Adipocyte (in vitro differentiated cells): ENCODE measurements at places on chromosomes 2 and 18.

- no peak for DNase-seq
Observed at GRCh38 chr18:59189746-59190145, 30.2 kb upstream of the GRP start.

GRCh38 chr18:31088532-31088931 lies 13.7 kb downstream of the DSC2 start:
- no peak for DNase-seq

- DNase-seq = no peak
Observed at GRCh38 chr2:170271340-170271739, 93.4 kb downstream of the MYO3B start.

GRCh38 chr2:219830353-219830738 lies 202.9 kb downstream of the SLC4A3 start:
- no peak for DNase-seq

GRCh38 chr2:66696374-66696773 lies 261.4 kb downstream of the MEIS1 start:
- no peak for DNase-seq

DNA sequence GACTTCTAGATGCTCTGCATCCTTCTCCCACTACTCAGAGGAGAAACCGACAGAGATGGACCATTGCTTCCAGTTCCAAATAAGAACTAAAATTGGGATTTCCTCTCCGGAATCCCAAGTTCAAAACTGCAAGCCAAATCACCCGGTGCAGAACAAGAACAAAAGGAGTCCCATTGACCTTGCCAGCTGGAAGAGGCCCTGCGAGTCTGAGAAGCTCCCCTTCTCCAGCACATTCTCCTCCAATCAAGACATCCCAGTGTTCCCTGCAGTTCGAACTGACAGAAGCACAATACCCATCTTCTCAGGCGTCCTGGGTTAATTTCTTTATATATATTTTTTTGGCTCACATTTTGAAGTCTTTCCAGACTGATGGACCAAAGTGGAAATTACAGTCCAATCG lies 195.3 kb upstream of the MEIS1 start:
- no peak for DNase-seq

GRCh38 chr2:64410671-64411070 lies 43.3 kb upstream of the LGALSL start:
- no peak for DNase-seq

DNA sequence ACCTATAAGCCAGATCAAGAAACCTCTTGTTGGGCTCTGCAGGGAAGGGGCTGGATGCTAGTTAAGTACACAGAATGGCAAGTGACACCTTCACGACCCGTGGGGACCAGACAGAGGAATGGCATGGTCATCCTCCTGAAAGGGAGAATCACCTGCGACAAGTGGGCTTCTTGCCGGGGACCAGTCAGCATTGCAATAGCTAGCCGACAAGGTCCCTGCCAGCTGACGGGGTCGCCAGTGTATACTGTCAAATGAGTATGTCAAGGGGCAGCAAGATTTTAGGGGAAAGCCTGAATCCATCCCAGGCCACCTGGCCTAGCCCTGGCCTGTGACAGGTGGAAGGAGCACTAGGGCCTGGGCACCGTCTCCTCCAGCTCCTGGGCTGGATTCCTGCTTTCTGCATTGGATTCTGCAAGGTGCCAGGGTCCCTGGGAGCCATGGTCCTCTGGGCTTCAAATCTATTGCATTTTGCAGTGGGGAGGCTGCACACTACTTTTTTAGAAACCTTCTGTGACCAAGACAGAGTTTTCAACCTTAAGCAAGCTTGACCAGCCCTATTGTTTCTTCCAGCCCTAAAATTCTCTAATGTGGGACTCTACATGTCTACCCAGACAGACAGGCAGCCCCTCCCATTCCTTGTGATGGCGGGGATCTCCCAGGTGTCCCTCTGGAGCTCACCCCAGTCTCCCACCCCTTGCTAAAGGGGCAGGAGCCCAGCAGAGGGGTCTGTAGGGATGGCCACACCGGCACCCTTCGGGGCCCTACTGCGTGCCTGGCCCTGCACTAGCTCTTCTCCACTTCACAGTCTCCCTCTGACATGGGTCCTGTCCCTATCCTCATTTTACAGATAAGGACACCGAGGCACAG lies 178.5 kb downstream of the GLI2 start:
- no peak for DNase-seq

- DNase-seq = no peak
Observed at GRCh38 chr2:105072039-105072438, 34.2 kb downstream of the MRPS9 start.

DNA sequence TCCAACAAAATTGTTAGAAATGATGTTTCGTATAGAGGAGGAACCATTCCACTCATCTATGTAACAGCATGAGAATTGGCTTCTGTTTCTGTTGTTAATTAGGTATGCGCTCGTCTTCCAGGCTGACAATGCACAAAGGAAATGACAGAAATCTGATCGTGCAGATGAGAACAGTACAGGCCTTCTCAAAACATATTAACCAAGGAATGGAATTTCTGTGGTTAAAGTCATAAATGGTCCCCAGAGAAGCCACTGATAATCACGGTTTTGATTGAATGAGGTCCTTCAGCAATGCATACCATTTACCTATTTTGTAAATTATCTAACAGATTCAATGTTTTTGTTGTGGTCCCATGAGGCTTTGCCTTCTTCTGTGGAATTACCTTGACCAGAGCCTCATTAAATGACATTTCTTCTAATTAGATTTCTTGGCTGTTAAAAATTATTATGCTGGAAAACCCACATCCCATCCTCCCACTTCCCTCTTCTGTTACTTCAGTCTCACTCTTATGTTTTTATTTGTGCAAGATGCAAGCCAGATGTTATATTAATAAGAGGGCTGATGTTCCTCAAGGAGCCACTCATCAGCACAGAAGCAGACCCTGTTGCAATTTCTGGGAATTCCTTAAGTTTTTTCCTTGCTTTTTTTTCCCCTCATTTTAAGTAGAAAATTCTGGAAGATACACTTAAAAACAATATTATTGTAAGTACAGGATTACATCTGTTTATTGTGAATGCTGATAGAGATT lies 395.8 kb downstream of the PID1 start:
- DNase-seq = peak; percentile 38

DNA sequence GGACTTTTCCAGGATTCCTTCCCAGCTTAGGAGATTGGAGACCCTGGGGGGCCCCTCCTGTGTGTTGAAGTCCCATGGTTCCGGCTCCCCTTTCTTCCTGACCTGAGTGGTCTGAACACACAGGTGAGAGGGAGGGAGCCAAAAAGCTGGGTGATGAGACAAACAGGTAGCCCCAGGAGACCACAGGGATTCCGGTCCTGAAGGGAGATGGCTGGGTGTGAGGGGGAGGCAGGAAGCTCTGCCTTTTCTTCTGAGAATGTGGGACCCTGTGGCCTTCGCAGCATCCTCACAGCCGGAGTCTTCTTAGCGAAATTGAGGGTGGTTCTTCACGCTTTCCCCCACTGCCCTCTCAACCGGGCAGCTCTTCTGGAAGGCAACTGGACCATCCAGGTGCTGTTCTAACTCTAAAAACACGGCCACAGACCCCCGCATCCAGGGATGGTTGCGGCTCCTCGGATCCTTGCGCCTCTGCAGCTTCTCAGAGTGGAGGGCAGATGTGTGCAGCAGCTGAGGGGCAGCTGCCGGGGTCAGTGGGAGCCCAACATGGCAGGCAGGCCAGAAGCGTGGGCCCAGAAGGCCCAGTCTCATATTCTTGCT lies 4.4 kb downstream of the SLC66A3 start:
- no peak for DNase-seq

GRCh38 chr2:205996161-205996560 lies 89.8 kb downstream of the INO80D start:
- DNase-seq = no peak

DNA sequence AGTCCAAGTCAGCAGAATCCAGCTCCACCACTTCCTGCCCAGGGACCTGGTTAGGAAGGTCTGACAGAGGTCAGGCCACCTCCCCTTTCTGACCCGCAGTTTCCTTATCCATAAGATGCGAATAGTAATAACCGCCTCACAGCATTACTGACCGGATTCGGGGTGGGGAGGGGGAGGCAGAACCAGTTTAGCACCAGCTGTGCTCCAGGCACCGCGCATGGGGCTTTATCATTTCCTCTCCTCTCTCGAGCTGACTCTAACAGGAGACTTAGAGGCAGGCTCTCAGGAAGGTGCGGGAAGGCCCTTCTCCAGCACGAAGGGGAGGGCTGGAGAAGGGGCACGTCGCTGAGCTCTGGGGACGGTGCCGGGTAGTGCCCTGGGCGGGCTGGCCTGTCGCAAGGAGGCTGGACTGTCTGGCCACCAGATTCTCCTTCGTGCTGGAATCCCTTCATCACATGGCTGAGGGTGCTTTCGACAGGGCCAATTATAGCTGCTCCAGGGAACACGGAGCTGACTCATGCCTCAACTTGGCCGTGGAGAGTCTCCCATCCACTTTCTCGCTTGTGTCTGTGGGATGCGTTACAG lies 5.7 kb downstream of the EHD3 start:
- peak; percentile 22 for DNase-seq

- no peak for DNase-seq
Observed at GRCh38 chr18:24248359-24248758, 109.5 kb downstream of the CABYR start.

DNA sequence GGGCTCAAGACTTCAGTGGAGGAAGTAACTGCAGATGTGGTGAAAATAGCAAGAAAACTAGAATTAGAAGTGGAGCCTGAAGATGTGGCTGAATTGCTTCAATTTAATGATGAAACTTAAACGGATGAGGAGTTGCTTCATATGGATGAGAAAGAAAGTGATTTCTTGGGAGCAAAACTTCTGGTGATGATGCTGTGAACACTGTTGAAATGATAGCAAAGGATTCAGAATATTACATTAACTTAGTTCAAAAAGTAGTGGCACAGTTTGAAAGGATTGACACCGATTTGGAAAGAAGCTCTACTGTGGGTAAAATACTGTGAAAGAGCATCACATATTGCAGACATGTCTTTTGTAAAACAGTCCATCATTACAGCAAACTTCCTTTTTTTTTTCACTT lies 638.0 kb downstream of the NYAP2 start:
- DNase-seq = no peak

DNA sequence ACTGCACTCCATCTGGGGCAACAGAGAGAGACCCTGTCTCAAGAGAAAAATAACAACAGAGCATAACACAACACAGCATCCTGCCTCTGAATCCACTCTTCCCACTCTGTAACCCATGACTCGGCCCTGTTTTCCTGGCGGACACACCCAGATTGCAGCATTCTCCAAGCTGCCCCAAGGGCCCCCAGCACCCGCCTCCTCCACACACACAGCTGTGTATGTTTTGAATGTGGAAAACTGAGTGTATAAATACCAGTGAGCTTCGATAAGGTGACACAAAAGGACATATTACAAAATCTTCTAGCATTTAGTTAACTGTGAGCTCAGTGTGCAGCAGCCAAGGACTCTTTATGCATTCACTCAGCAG lies 13.0 kb downstream of the IMPA2 start:
- peak; percentile 85 for DNase-seq

- DNase-seq = no peak
Observed at GRCh38 chr18:21593540-21594257, 6.8 kb downstream of the ESCO1 start.

DNA sequence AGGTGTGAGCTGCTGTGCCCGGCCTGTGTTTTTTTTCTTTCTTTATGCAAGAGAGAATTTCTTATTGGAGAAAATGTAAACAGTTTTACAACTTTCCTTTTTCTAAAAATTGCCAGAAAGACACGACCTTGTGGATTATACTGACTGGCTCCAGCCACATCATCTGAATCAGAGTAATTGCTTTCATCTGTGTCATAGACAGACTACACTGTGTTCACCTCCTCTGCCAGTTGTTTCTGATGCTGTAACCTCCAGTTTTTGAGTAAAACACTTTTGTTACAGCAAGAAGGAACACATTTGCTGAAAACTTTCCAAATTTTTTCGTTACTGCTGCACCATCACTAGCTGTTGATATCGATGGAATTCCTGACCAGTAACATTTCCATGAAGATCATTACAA lies 43.9 kb upstream of the PLEKHM3 start:
- peak; percentile 48 for DNase-seq

GRCh38 chr2:6759689-6760088 lies 106.0 kb downstream of the CMPK2 start:
- no peak for DNase-seq

DNA sequence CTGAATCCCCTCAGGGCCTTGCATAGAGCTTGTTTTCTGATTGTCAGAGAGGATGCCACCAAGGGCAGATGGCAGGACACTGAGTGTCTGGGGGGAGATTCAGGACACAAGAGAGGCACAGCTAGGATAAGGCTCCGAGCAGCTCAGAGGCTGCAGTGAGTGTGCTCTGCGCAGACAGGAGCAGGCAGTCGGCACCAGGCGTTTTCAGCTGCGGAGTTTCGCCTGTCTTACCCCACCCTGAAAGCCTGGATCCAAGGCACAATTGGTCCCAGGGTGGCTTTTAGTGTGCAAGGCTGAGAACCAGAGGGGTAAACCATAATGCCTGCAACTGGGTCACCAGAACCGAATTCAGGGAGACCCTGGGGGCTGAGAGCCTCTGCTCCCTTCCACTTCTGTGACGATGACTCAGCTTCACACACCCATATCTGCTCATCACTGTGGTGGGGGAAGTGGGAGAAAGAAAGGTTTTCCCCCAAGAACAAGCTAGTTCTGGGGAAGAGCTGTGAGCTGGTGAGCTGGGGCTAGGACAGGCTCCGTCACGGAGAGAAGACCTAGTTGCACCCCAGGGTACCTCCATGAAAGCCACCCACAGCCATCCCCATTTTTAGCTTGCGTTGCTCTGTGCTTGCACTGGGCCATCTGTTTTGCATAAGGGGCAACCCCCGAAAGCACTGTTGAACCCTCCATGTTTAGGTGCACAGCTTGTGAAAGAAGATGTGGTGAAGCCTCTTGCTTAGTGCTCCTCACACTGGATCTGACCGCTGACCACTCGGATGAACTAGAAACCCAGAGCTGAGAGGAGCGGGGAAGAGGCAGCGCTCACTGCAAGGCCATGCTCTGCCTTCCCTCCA lies 173.7 kb downstream of the CELF4 start:
- DNase-seq = no peak

GRCh38 chr2:211468877-211469663 lies 912.7 kb downstream of the CPS1 start:
- no peak for DNase-seq

- DNase-seq = no peak
Observed at GRCh38 chr18:67135981-67136380, 380.5 kb downstream of the DSEL start.

- no peak for DNase-seq
Observed at GRCh38 chr18:39491408-39491807, 1925.8 kb upstream of the CELF4 start.

DNA sequence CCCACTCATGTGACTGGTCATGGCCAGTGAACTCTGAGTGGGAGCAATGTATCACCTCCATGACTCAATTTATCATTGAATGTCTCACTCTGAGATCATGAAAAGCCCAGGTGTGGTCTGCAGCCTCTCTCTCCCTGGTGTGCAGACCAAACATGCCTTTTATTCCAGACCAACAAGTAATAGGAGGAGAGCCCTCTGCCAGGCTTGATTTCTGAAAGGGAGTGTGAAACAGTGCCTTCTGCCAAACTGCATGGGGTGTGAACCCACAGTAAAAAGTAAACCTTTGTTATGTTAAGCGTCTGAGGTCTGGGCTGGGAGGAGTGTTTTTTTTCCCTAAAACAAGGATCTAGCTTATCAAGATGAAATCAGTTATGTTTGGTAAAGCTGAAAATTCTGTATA lies 601.2 kb downstream of the ADCYAP1 start:
- no peak for DNase-seq

- DNase-seq = no peak
Observed at GRCh38 chr18:32213693-32214092, 23.9 kb downstream of the MEP1B start.

- DNase-seq = peak; percentile 95
Observed at GRCh38 chr2:233711312-233712008, 1.2 kb upstream of the UGT1A5 start.

GRCh38 chr2:234158812-234159211 lies 108.3 kb downstream of the SPP2 start:
- DNase-seq = peak; percentile 23

GRCh38 chr2:96396095-96396494 lies 60.5 kb downstream of the NCAPH start:
- no peak for DNase-seq
